ENCODE measurements at places on chromosomes 6 and 20. TPM values are rescaled to one million over a fixed set of nuclear protein-coding genes. Genes with fewer than 3 reads are reported as not detected.

SLC12A5 gene
- polyA plus RNA-seq, result 0.11 TPM

EFHC1 gene
- 7.1 TPM for polyA plus RNA-seq

SOX18 gene
- not detected for polyA plus RNA-seq

R3HDML gene
- polyA plus RNA-seq, result not detected

GCNT2 gene
- polyA plus RNA-seq, result 6.0 TPM

ZNF165 gene
- 3.5 TPM for polyA plus RNA-seq

HLA-DOA gene
- polyA plus RNA-seq, result 363 TPM

COL9A3 gene
- 11.9 TPM for polyA plus RNA-seq

All from IgD-negative memory B cell (primary cell).